Fibroblast of the aortic adventitia (primary cell): ENCODE measurements at places on chromosomes 12 and 14.

DNA sequence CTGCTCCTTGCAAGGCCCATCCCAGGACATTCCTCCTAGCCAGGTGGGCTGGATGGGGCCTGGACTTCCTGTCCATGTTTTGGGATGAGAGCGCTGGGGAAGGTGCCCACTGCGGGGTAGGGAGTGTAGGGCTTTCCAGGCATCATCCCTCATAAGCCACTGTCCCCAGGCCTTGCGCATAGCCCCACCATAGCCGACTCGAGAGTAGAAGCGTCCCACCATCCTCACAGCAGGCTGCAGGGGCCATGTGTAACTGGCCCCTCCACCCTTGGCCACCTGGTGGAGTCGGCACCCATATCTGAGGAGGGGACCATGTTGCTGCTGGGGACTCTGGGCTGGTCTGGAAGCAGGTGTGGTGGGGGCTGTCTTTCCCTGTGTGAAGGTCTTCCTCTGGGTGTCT is 30.5 kb downstream of the SH2B3 start:
- DNase-seq, result no peak

- no peak for DNase-seq
Measured at GRCh38 chr14:20274062-20274461, 31.7 kb downstream of the TTC5 start.

DNA sequence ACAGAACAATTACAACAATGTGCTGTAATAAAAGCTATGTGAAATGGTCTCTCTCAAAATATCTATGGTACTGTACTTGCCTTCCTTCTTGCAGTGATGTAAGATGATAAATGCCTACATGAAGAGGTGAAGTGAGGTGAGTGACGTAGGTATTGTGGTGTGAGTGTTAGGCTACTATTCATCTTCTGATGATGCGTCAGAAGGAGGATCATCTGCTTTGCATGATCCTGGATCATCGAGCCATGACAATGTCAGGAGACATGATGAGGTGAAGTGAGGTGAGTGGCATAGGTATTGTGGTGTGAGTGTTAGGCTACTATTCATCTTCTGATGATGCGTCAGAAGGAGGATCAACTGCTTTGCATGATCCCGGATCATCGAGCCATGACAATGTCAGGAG is 105.8 kb downstream of the KCNC2 start:
- DNase-seq, result no peak

GRCh38 chr14:74601982-74602381 is 10.1 kb downstream of the LTBP2 start:
- no peak for DNase-seq

- DNase-seq, result no peak
Measured at GRCh38 chr14:50924843-50925242, 19.4 kb downstream of the PYGL start.

DNA sequence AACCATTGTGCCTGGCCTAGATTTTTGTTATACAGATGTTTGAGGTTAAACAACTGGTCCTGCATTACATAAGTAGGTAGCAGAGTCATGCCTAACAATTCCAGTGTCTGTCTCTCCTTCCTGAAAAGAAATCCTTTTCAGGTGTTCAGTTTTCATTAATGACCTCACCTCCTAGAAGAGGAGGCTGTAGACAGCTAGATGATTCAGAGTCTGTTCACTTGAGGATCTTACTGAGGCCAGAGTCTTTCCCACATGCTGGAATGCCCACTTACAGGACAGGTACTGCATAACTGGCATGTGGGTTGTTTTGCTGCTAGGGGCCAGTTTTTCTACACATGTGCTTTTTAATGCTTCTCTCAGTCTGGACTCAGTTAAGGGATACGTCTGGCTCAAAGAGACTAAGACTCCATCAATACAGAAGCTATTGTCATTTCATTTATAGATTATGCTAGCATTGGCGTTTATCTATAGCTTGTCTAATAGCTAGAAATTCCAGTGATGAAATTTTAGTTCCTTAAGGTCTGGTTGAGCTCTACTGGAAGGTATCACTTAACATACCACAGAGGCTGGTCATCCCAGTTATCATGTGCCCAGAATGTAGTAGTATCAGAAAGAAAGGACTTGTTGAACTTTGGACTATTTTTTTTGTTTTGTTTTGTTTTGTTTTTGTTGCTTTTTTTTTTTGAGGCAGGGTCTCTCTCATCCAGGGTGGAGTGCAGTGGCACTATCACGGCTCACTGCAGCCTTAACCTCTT is 206.4 kb downstream of the ERC1 start:
- DNase-seq, result peak; percentile 41

GRCh38 chr14:46663382-46663781 is 11.8 kb upstream of the RPL10L start:
- no peak for DNase-seq

GRCh38 chr12:114528766-114529165 is 122.8 kb upstream of the TBX5 start:
- DNase-seq, result no peak

- DNase-seq, result peak; percentile 55
Measured at GRCh38 chr12:107337346-107338095, 244.2 kb upstream of the CRY1 start.

DNA sequence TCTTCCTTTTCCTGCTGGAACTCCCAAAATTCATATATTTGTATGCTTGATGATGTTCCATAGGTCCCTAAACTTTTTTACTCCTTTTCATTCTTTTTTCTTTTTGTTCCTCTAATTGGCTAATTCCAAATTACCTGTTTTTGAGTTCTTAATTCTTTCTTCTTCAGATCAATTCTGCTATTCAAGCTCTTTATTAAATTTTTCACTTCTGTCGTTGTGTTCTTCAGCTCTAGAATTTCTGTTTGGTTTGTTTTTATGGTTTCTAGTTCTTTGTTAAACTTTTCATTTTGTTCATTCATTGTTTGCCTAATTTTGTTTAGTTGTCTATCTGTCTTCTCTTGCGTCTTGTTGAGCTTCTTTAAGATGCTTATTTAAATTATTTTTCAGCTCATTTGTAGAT is 154.8 kb downstream of the TPH2 start:
- no peak for DNase-seq

GRCh38 chr12:93229494-93230325 is 148.0 kb upstream of the NUDT4 start:
- peak; percentile 98 for DNase-seq

GRCh38 chr14:68349900-68350629 is 442.8 kb downstream of the ZFP36L1 start:
- peak; percentile 20 for DNase-seq
